Fibroblast of skin of back (primary cell): ENCODE measurements at places on chromosomes 1 and 21.

- no peak for DNase-seq
Measured at GRCh38 chr1:3026581-3027391, 5.5 kb downstream of the ACTRT2 start.

DNA sequence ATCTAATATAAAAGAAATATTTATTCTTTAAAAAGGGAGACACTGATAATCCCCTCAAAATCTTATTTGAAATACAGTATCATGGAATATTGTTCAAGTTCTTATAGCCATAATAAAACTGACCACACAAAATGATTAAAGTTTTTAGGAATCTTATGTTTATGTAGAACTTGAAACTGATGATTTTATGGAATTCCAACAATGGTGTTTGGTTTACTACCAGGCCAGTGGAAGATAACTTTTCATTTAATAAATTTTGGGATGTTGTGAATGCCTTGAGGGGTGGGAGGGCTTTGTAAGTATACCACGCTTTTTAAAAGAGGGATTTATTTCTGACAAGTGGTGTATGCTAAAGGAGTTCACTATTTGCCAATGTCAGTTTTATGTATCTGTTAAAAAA, 87.7 kb downstream of the RAB3GAP2 start:
- peak; percentile 47 for DNase-seq

GRCh38 chr21:45954261-45954660, 27.3 kb upstream of the COL6A1 start:
- peak; percentile 69 for DNase-seq

DNA sequence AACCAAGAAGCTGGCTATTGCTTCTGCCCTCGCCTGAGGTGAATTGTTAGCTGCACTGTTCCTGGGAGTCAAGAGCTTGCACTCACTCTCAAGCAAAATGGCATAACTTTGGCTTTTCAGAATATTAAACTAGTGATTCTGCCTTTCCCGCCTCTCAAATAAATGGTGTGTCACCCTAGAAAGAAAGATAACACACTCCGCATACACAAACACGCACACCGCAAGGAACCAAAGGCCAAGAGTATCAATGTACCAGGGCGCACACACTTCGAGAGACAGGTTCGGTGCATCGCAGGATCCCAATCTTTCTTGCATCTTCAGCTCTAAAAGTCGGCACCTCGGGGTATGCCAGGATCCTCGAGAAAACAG, 470 bp upstream of the RTCA start:
- DNase-seq, result peak; percentile 33

- DNase-seq, result peak; percentile 53
Measured at GRCh38 chr1:224786533-224787250, 142.8 kb upstream of the DNAH14 start.

- DNase-seq, result no peak
Measured at GRCh38 chr1:67634396-67634935, 50.5 kb upstream of the GADD45A start.

GRCh38 chr1:178536844-178537371, 24.0 kb downstream of the TEX35 start:
- peak; percentile 95 for DNase-seq

GRCh38 chr1:194339471-194339870, 1153.1 kb upstream of the B3GALT2 start:
- no peak for DNase-seq

DNA sequence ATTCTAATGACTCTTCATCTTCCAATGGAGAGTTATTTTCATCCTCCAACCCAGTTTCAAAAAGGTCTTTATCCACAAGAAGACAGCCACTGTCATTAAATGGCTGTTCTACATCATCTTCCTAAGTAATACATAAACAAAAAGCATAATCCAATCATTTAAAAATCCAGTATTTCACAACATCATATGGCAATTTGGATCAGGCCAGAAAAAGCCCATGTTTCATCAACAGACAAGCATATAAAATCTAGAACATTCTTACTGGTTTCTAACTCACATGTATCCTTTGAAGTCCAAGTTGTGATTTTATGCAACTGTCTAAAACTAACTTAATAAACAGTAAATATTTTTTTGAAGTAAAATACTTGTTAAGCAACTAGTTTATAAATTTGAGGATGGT, 6.6 kb downstream of the CLSPN start:
- no peak for DNase-seq

DNA sequence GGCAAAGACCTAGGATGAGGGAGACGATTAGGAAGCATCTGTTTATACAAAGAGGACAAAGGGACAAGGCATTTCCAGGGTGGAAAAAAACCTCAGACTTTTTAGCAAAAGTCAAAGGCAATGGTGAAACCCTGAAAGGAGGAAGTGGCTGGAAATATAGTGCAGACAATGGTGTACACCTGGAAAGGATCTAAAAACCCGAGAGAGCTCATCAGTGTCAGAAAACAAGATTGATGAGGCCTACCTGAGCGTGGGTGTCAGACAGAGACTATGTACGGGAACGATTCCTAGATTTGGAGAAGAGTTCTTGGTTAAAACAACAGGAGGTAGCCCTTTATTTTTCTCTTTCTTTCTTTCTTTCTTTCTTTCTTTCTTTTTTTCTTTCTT, 68.8 kb upstream of the HUNK start:
- DNase-seq, result no peak

GRCh38 chr1:24745711-24746413, 615 bp downstream of the CLIC4 start:
- DNase-seq, result peak; percentile 64

DNA sequence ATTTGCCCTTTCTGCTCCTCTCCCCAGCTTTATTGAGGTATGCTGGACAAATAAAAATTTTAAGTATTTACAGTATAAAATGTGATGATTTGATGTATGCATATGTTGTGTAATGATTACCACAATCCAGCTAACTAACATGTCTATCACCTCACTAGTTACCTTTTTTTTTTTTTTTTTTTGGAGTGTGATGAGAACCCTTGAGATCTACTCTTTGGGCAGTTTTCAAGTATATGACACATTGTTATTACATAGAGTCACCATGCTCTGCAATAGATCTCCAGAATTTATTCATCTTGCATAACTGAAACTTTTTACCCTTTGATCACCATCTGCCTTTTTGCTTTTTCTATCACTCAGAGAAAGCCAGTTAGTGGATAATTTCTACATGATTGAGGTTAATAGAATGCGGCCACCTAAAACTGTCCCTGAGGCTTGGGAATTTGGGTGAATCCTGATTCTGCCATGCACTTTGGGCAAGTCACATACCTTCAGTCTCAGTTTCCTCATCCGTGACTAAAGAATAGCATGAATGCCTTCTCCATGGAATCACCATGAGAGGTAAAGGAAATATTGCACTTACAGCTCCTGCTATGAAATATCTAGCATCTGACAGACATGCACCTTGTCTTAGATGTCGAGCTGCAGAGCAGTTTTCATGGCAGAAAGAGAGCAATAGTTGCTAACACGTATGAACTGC, 295.2 kb downstream of the DISC1 start:
- DNase-seq, result peak; percentile 45

DNA sequence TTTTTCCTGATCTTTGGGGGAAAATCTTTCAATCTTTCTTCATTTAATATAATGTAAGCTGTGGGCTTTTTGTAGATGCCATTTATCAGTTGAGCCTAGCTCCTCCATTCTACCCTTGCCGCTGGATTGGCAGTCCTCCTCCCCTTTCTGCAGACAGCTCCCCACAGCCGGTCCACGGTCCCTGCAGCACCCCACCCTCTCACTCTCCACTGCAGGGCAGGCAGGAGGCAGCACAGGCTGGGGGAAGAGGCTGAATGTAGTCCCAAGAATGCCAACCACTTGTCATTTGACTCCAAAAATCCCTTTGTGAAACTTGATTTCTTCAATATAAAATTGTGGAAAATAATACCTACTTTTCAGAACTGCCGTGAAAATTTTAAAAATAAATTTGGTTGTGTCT, 96.7 kb downstream of the SYT2 start:
- no peak for DNase-seq

DNA sequence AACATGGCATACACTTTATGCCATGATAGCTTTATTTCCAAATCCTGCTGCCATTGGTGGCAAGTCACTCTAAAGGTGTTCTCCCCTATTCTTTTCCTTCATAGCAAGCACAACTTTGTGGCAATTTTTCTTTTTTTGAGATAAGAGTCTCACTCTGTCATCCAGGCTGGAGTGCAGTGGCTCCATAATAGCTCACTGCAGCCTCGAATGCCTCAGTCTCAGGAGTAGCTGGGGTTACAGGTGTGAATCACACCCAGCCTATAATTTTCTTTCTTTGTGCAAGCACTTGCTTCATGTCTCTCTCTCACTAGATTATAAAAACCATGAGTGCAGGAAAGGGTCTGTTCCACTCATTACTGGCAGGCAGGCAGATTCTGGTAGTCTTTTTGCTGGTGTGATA, 5.4 kb upstream of the KDM4A start:
- DNase-seq, result no peak

DNA sequence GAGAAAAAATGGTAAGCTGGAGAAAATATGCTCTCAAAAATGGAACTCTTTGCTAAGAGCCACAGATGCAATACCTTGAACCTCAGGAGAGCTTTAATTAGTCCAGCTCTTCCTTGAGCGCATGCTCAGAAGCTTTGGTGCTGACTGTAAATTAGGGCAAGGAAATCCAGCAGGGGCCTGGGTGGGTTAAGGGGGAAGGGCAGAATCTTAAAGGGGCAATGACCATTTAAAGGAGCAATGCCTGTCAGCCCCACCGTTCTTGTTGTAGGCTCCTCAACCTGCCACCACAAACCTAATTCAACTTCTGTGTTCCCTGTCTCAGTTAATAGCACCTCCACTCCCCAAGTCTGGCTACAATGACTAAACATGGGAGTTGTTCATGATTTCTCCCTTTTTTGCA, 6.8 kb upstream of the SLC22A15 start:
- no peak for DNase-seq

GRCh38 chr1:58773406-58773840, 10.4 kb downstream of the JUN start:
- DNase-seq, result peak; percentile 90

- DNase-seq, result no peak
Measured at GRCh38 chr1:100266741-100267140, 725 bp downstream of the RTCA start.

DNA sequence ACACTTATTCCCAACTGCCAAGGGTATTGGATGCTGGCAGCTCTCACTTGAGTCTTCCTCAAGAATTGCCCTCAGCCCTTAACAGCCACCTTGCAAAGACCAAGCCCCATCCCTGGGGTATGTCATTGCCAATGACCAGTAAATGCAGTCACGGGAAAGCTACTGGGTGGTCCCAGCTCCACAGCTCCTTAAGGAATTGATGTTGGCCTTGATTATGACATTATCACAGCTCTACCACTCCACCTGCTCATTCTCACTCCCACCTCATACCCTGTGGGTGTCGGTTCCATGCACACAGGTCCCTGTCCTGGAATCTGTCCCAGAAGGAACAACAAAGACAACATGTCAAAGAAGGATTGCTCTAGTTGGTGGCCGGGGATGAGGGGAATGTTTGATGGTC, 60.5 kb upstream of the GJB5 start:
- DNase-seq, result no peak

GRCh38 chr21:41983229-41983628, 26.9 kb downstream of the ZBTB21 start:
- no peak for DNase-seq

DNA sequence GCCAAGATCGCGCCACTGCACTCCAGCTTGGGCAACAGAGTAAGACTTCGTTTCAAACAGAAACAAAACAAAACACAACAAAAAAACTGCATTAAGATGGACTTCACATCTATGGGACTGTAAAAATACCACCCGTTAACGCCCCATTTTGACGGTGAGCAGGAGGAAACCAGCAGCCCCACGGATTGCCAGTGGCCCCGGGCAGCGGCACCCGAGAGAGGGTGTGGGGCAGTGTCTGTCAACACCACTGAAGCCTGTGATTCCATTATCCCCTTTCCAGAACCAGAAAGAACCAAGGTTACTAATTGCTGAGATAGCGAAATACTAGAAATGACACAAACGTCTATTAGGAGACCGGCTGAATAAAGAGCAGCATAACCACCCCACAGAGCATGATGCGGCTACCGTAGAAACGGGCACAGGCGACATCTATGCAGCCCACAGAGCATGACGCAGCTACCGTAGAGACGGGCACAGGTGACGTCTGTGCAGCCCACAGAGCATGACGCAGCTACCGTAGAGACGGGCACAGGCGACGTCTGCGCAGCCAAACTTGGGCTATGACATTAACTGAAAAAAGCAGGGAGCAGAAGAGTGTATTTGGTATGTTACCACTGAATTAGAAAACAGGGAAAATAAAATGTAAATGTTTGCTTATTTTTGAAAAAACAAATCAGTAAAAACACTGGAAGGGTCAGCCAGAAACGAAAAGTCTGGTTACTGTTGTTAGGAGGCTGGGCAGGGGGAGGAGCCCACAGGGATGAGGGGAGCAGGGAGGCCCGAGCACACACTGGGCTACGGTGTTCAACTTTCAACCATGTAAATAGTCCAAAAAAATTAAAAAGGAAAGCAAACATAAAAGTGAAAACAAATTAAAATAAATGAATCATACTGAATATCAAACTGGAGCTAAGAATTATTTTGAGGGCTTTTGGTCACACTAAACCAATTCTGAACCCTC, 96.5 kb downstream of the NPHP4 start:
- no peak for DNase-seq

GRCh38 chr1:205977402-205978014, 25.7 kb downstream of the RAB7B start:
- DNase-seq, result peak; percentile 77

DNA sequence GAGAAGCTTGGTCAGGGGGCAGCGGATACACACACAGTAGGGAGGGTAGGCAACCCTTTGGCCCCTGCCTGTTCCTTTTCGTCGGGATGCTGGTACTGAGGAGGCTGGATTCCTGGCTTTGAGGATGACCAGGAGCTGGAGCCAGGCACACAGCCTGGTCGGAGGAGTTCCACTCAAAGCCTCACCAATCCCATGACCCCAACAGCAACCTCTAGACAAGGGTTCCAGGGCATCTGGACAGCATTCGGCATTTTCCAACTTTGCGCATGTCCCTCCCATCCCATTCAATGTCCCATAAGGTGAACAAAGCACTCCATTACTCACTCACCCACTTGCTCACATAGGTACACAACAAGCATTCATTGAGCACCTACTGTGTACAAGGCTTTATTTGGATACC, 42.6 kb upstream of the HMGB4 start:
- DNase-seq, result no peak

DNA sequence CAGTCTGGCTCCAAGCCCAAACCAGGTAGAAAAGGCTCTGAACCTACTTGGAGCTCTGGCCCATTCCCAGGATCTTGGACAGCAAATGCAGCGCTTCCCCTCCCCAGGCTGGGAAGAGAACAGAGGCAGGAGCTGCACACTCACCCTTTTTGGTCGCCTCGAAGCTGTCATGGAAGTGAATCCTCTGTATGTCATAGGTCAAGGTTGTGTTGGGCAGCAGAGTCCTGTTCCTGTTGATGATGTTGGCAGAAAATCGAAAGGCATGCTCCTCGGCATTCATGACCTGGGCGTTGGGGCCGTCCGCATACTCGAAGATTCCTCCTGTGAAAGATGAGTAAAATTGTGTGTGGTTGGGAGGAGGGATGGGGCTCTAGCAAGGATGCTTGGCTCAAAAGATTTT, 143.5 kb downstream of the GRIK3 start:
- DNase-seq, result no peak

- no peak for DNase-seq
Measured at GRCh38 chr1:244545511-244545910, 84.4 kb downstream of the CATSPERE start.
